Right renal pelvis (tissue), 4 donors: ENCODE measurements at places on chromosomes 13 and 19. TPM values are rescaled to one million over a fixed set of nuclear protein-coding genes. Genes with fewer than 3 reads are reported as not detected.

Gene GSX1
- polyA plus RNA-seq: not detected

Gene KANK2
- polyA plus RNA-seq: 127 TPM

Gene MISP
- polyA plus RNA-seq: 7.6 TPM

Gene CAPN12
- polyA plus RNA-seq: 6.4 TPM

Gene CASP14
- polyA plus RNA-seq: 0.03 TPM

Gene NLRP11
- polyA plus RNA-seq: 0.14 TPM

Gene RXFP2
- polyA plus RNA-seq: 0.06 TPM

- DNase-seq: no peak
Observed at GRCh38 chr19:52749780-52750179, 14.9 kb upstream of the ZNF611 start.

DNA sequence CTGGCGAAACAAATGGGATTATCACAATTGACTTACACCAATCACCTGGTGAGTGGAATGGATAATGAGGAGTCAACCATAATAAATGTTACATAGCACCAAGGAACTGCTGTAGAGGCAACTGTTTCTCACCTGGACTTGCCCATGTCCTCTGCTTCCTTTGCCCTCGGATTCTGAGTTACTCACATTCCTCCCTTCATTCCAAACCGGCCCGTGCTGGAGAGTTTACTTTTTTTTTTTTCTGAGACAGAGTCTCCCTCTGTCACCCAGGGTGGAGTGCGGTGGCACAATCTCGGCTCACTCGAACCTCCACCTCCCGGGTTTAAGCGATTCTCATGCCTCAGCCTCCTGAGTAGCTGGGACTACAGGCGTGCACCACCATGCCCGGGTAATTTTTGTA lies 41.5 kb upstream of the TSC22D1 start:
- no peak for DNase-seq

- peak; percentile 96 for DNase-seq
Observed at GRCh38 chr19:46413262-46414031, at the start of gene CCDC8. Gene CCDC8, minus strand, starts transcription at chr19:46413564. Its CDS starts 754 bp downstream, at chr19:46412810.

DNA sequence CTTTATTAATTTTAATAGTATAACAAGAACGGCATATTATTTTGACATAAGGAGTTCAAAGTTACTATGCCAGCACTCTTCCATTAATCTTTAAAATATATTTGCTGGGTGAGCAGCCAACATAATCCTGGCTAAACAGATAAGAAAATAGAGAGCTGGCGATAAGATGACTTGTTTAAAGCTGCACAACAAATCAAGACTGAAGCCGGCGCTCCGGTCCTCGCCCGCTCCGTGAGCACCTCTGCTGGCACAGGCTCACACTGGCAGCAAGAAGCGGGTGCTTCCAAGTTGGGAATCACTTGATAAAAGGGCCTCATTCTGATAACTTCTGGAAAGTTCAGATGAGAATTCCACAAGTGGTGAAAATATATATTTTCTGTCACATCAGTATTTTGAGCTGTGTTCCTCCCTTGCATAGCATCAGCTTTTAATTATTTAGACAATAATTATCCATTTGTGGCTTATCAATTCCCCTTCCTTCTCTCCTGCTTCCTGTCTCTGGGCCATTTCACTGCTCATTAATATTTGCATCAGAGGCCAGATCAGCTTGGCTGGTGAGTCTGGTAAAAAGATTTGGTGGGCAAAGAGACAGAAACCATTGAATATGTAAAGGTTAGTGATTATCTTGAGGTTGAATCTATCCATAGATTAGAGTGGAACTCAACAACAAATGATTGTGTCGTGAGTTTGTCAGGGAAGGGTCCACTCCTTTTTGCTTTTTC lies 205.3 kb downstream of the MZT1 start:
- DNase-seq: no peak

DNA sequence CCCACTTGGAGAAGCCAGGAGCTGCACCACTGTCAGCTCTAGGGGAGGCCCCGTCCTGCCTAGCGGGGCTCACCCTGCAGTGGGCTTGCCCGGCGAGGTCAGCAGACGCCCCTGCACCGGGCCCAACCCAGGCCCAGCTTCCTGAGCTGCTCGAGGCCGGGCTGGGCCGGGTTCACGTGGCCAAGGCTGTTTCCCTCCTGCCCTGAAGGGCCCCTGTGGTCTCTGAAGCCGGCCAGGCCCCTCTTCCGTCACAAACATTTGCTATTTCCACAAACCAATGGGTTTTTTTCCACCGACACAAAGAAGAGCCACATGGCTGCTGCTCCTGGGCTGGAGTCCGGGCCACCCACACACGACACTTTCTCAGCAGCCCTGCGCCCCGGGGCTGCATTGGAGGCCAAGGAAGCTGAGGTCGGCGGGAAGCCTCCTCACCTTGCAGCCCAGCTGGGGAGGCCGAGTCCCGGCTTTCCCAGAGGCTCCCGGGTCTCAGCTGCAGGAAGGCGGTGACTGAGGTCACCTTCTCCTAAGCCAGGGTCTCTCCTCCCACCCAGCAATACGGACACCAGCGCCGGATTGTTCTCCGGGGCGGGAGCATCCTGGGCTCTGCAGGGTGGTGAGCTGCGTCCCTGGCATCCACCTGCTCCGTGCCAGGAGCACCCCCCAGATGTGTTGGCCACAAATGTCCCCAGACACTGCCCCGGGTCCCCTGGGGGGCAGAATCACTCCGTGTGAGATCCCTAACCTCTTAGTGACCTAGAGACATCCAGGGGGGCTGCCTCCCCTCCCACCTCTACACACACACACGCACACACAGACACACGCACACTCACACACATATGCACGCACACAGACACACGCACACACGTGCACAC lies 80.5 kb downstream of the GADD45B start:
- no peak for DNase-seq

- DNase-seq: no peak
Observed at GRCh38 chr13:54950546-54950945, 1921.9 kb downstream of the OLFM4 start.

DNA sequence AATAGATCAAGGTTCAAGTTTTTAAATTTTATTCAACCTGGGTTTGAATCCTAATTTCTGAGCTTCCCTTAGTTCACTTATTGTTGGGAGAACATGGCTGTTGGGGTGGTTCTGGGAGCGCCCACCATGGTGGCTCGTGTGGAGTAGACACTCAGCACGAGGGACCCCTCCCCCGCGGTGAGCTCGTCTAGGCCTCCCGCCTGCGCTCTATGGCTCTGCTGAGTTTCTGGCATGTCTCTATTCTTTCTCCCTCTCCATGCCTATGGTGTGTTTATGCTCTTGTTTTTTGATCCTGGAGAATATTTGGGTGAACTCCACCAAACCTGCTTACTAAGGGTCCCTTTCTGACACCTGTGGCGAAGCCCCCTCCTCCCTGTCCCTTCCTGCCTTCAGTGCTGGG lies 1.6 kb upstream of the EPN1 start:
- DNase-seq: no peak

- DNase-seq: no peak
Observed at GRCh38 chr13:64817691-64818090, 2412.4 kb downstream of the PCDH9 start.

DNA sequence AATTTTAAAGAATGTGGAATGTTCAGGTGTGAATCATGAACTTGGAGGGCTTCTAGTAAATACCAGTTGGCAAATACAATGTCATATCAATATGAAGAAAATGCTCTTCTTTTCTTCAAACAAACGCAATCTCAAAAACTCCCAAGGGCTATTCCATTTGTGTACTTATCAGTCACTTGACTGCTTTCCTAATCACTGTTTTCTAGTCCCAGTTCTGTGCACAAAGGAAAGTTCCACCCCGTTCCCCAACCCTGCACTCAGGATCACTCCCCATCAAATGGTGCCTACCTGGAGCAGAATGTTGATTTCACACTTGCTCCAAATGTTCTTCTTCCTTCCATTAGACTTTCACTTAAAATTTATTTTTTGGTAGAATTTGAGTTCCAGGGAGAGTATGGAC lies 92.6 kb upstream of the RFC3 start:
- no peak for DNase-seq

DNA sequence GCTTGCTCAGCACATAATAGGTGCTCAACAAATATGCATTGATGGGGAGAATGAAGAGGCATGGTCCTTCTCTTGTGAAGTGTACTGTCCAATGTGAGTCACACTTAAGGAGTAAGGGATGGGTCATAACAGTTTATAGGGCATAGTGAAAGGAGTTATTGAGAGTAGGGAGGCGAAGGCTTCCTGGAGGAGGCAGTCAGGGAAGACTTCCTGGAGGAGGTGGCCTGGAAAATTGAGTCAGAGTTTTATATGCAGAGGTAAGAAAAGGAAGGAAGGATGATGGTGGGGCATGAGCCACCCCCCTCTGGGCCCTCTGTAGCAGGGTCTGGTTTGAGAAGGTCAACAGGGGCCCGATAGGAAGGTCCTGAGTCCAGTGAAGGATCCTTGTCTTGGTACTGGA lies 57.0 kb upstream of the ZNF536 start:
- no peak for DNase-seq

DNA sequence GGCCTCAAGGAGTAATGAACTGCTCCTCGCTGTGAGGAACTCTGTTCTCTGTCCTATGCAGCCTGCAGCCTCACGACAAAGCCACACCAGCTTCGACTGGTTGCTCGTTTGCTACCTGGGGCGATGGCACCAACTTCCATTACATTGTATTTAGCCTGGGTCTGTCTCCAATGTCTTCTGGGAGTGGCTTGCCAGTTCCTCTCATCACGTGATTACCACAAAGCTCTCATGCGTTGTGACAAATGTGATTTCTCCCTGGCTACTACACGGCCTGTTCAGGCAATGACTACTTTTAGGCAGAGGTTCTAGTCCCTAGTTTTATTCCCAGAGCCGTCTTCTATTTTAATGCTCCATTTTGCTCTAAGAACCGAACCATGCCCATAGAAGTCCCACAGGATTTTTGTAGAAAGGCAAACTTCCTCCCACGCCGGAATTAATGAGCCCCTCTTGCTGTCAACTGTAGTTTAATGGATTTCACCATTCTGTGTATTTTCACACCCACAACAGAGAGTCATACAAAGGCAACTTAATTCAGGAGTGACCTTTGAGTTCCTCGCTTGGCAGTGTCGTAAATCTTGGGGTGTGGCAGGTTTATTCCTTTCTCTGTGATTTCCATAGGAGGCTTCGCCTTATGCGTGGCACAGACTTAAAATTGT lies 351.9 kb downstream of the EFNB2 start:
- peak; percentile 30 for DNase-seq

DNA sequence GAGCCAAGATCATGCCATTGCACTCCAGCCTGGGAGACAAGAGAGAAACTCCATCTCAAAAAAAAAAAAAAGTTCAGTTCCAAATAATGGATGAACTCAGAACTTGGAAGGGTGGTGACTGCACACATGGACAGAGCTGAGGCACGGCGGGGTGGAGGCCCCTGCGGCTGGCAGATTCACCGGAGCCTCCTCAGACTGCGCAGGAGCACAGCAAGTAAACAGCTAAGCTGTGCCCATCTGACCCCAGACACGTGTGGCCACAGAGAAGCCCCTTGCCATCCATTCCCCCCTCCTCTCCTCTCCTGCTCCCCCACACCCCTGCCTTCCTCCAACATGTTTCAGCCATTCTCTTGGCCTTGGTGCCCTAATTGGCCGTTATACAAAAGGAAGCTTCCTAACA lies 15.6 kb upstream of the PROZ start:
- DNase-seq: no peak

DNA sequence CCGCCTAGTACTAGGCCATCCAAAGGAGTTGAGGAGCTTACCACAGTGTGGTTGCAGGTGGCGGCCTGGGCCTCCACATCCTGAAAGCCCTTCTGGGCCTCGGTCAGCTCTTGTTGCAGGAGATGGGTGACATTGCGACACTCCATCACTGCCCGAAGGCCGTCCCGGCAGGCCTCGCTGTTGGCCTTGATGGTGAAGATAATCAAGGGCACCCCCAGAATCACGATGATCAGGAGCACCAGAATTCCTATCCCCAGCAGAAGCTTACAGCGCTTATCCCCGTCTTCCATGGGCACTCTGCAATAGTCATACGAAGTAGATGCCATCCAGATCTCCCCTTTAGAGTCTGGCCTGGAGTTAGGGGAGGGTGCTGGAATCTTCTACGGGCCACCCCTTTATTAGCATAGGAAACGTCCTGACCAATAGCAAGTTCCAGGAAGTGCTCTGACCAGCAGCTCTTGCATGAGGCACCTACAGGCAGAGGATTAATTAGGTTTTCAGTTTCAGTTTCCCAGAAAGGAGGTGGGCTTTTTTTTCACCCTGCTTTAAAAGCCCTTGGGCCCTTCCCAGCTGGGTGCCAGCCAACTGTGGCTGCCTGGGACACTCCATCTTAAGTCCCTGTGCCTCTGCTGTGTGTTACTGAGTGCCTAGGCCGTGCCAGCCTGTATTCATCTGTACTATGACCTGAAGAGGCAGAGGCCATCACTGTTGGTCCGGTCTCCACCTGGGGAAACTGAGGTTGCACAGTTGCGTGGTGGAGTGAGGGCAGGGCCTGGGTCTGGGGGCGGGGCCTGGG lies at the start of gene BST2:
Gene BST2, minus strand, starts transcription at position 381 of the 796 bp plus-strand sequence. Its CDS starts 55 bp downstream, at position 326.
- no peak for DNase-seq

DNA sequence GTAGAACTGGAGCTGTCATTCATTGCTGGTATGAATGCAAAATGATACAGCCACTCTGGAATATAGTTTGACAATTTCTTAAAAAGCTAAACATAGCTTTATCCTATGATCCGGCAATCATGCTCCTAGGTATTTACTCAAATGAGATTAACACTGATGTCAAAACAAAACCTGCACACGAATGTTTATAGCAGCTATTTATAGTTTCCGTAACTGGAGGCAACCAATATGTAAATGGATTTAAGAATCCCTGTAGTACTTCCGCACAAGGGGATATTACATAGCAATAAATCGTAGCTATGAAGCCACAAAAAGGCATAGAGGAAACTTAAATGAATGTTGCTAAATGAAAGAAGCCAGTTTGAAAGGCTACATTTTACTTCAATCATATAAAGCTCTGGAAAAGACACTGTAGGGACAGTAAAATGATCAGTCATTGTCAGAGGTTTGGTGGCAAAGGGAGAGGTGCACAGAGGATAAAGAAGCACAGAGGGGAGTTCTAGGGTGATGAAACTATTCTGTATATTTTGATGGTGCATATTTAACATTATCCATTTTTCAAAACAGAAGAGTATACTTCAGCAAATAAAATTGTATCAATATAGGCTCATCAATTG lies 1893.0 kb upstream of the PCDH20 start:
- DNase-seq: no peak

DNA sequence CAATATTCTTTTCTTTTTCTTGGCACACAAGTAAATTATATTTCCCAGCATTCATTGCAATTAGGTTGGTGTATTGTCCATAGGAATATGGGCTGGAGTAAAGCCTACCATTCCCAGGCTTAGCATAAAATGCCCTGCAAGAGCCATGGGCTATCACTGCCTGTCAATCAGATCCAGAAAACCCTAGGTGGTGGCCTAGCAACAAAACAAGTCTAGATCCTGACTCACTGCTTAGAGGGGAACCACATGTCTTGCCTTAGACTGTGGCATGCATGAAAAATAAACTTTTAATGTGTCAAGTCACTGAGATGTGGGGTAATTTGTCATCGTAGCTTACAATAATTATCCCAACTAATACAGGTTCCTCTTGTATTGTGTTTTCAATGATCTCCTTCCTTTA lies 16.2 kb downstream of the SOX21 start:
- no peak for DNase-seq

- no peak for DNase-seq
Observed at GRCh38 chr19:16330806-16331690, 6.4 kb downstream of the KLF2 start.
